ENCODE measurements at places on chromosomes 1 and 21.

- DNase-seq: no peak
Observed at GRCh38 chr1:201584471-201585092, 45.7 kb downstream of the NAV1 start.

DNA sequence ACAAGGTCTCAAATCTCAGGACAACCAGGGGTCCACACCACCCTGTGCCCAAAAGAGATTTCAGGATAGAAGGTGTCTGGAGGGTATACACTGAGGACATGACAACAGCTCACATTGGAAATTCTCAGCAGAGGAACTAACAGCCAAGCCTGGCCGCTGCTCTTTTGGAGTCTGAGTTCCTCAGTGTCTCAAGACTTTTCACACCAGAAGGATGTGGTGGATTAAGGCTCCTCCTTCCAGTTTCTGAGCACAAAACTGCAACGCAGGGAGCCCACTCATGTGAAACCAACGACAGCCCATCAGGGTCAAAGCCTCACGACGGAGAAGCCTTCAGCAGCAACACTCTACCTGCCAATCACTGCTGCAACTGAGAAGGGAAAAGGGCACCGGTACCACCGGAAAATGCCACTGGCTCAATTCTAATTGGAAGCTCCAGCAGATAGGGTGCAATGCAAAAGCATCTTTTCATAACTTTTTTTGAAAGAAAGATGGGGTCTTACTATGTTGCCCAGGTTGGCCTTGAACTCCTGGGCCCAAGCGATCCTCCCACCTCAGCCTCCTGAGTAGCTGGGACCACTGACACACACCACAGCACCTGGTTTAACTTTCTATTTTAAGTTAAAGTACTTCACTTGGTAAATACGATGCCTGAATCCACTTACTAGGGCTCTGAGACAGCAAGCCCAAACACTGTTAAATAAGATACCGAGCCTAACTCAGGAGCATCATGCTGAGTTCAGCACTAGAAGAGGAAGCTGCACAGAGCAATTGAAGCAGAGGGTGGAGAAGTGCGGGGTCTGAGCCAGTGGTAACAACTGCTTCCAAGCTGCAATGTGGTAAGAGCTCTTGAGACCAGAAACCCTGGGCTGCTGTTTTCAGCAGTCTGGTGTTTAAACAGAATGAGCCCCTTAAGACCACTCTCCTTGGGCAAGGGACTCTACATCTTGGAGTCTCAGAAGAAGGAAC is 7.8 kb downstream of the CAPZB start:
- no peak for DNase-seq

DNA sequence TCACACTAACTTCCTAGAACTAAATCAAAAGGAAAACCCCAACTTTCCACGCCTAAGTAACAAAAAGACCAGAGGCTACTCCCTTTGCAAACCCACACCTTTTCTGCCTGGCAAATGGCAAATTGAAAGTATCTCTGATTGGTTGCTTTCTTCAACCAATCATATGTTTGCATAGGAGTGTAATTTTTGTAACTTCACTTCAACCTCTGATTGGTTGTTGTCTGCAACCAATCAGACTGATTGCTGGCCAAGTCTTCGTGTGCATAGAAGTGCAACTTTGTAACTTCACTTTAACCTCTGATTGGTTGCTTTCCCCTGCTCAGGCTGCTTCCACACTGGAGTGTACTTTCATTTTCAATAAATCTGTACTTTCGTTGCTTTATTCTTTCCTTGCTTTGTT is 36.9 kb upstream of the PADI2 start:
- DNase-seq: no peak

GRCh38 chr1:145845144-145845513 is 301 bp upstream of the NUDT17 start:
- no peak for DNase-seq

DNA sequence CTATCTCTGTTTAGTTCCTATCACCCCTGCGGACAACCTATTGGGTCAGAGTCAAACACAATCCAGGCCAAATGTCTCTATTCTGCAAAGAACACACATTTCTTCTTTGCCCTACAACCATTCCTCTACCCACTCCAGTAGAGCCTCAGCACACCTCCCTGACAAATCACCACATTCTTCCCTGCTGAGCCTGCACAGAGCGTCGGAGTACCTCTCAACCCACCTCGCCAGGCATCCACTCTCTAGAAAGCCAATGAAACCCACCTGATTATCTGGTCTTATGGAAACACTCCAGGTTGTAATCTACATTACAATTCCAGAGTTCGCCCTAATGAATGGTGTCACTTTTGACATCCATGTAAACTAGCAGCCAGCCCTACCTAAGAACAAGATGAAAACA is 47.1 kb downstream of the RGS5 start:
- DNase-seq: no peak

DNA sequence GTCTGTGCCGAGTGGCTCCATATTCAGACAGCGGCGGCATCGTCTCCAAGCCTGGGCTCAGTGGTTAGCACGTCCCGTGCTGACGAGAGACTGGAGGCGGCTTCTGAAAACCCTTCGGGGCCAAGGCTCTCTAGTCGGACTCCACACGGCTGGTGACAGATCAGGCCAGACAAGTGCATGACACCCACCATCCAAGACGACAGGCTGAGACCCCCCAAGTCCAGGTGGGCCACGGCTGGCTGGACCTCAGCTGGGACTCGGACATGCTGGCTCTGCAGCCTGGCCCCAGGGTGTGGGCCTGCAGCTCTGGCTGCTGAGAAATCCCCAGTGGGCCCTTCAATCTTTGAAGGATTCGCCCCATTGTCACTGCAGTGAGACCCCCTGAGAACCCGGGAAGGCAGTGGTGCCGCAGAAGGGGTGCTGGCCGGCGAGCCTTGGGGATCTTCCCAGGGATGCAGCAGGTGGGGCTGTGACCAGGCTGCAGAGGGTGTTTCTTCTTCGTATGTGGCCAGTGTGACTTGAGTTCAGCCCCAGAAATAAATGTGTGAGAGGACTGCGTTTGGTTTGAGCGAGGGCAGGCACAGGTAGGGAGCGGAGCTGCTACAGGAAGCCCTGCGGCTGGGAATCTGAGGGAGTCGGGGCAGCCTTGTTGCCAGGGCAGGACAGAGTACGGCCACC is 15.9 kb upstream of the SLC19A1 start:
- DNase-seq: no peak

DNA sequence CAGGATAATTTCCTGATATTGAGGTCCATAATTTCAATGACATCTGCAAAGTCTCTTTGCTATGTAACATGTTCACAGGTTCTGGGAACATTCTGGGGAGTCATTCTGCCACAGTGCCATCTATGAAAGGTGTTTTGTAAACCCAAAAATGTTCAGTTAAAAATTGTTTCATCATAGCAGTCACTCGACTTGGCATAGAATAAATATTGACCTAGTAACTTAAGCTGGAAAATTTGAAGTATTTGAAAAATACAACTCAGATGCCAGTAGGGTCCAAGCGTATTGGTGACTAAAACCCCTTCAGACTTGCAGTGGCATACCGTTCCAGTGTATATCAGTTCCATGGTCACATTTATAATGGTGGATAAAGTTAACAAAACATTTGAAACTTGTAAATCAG is 6.8 kb downstream of the DESI2 start:
- no peak for DNase-seq

Data from NCI-H460 (cell line).